Fibroblast of villous mesenchyme (primary cell): ENCODE measurements at places on chromosomes 6 and 20.

DNA sequence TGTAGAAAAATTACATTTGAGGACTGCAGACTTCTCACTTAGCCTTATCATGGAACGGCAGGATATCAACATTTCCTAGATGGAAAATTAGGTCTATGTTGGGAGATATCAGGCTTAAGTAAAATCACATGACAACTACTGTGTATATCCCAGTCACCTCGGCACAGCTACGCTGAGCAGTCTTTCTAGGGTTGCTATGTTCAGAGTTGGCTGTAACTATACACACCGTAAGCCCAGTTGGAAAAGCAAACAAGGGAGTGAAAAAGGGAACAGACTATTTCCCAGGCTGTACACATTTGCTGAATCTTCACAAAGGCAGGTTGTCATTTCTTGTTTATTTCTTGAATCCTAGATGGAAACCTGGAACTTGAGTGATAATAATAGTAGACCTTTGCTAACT lies 80.7 kb upstream of the PTPRK start:
- DNase-seq: peak; percentile 25

- DNase-seq: no peak
Measured at GRCh38 chr6:169989594-169989993, 238.2 kb downstream of the ERMARD start.

GRCh38 chr6:97841763-97842162 lies 558.7 kb upstream of the MMS22L start:
- DNase-seq: peak; percentile 1

GRCh38 chr6:115899730-115900282 lies 160.9 kb downstream of the FRK start:
- DNase-seq: no peak

DNA sequence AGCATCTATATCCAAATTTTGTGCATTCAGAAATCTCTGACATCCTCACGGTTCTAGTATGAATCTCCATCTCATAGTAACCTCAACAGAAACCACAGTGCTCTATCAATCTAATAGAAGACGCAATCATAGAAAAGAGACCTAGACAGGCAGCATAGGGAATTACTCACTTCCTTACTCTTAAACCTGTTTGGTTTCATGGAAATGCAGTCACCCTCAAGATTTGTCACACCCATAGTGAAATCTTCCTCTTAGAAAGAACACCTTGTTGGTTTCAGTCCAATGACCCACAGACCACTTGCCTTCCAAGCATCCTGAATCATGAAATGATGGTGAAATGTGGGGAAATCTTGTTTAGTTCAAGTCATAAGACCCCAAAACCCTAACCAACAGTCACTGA lies 166.1 kb upstream of the PRDM1 start:
- DNase-seq: no peak

DNA sequence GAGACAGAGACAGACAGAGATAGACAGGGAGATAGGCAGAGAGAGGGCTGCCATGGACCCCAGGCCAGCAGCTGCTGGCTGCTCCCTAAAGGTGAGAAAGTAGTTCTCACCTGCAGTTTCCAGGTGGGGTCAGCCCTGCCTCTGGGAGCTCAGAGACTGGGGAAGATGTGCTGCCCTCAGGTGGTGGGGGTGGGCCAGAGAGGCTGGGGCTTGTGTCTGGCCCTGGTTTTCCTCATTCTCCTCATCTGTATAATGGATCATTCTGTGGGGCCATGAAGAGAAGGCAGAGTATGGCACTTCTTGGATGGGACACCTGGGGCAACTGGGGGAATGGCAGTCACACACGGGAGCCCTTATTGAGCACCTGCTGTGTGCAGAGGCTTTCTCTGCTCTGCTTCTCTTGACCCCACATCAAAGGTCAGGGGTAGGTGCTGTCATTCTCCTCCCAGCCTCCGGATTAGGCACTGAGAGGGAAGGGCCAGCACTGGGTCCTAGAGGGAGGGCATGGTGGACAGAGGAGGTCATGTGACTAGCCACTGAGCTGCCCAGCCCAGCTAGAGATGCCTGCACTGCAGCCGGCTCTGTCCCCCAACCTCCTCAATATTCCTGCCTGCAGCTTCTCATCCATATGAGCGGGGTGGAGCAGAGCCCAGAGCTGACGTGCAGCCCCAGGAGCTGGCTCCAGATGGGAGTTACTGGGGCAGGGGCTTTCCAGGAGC lies 4.1 kb downstream of the ANGPT4 start:
- no peak for DNase-seq

GRCh38 chr20:14199111-14199510 lies 138.3 kb downstream of the FLRT3 start:
- DNase-seq: no peak
